ENCODE measurements at places on chromosomes 3 and 15.
A peak's percentile ranks its signal among the peaks of the same experiment; 100 is the strongest.

DNA sequence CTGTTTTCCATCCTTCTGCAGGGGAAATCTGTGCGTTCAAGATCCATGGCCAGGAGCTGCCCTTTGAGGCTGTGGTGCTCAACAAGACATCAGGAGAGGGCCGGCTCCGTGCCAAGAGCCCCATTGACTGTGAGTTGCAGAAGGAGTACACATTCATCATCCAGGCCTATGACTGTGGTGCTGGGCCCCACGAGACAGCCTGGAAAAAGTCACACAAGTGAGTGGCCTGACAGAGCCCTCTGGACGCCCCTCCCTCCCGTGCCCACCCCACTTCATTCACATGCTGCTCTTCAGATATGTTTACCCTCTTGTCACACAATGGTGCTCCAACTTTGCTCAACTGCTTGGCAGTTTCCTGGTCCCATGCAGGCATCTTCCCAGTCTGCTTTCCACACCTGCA lies 274.3 kb upstream of the TRIM42 start:
- no peak for DNase-seq

DNA sequence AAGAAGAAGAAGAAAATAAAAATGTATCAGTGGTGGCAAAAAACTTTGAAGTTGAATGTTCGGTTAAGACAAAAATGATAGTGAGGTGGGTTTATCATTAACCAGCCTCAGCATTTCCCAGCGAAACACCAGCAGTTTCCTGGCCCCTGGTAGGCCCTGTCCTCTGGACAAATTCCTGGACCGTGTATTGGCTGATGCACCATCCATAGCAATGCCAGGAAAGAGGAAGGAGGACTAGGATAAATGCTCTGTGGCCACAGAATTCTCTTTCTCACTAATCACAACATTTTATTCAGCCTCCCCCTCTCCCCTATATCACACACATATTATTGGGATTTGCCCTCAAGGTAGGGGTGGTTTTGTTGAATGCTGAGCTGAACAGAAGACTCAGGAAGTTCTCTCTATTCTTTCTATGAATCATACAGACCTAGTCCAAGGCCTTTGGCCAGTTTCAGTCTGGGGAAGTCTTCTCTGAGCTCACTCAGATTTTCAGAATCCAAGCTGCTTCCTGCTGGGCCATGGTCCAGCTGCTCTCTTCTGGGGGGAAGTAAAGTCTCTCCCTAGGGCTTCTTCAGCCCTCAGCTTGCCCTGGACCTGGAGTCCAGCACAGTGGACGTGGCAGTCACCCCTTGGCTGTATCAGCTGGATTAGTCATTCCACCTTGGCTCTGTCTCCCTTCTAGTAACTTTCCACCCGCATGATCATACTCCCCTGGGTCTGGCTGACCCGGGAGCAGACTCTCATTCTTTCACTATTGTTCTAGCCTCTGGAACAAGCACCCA lies 27.6 kb downstream of the SLC28A1 start:
- DNase-seq = peak; percentile 98

DNA sequence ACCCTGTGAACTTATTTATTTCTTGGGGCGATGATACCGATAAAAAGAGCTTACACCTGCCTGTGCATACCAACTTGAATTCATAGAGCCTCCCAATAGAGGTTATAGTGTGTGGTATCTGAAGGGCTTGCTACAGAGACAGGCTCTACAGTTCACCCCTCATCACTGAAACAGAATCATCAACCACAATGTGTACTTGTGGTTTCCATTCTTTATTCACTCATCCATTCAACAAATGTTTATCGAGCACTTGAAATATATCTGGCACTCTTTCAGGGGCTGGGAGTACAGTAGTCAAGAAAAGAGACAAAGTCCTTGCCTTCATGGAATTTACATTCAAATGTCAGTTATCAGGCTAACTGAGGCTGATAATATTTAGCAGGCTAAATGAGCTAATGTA lies 134.4 kb upstream of the SKOR1 start:
- DNase-seq = peak; percentile 88

DNA sequence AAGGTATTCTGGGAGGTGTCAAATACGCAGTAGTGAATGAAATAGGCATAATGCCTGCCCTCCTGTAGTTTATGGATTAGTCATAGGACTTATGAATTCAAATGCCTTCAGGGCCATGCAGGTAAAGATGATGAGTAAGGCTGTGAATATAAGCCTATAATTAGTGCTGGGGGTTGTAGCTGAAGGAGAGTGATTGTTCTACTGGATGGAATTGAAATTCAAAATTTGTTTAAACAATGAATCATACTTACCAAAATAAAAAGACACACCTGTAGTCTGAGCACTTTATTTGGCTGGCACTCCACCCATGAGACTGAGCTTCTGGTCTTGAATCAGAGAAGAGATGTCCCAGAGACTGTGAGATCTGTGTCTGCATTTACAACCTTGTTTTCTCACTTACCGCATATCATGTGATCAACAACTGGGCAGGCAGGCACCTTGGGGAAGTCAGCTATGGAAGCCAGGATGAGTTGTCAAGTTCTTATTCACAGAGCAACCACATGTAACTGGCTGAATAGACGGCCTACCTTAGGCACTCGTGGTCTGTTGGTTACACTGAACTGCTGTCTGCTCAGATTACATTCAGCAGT lies 291.8 kb downstream of the NAALADL2 start:
- DNase-seq = peak; percentile 2

- DNase-seq = peak; percentile 51
These were observed 2.4 kb downstream of the MB21D2 start for GRCh38 chr3:192915304-192915703.

DNA sequence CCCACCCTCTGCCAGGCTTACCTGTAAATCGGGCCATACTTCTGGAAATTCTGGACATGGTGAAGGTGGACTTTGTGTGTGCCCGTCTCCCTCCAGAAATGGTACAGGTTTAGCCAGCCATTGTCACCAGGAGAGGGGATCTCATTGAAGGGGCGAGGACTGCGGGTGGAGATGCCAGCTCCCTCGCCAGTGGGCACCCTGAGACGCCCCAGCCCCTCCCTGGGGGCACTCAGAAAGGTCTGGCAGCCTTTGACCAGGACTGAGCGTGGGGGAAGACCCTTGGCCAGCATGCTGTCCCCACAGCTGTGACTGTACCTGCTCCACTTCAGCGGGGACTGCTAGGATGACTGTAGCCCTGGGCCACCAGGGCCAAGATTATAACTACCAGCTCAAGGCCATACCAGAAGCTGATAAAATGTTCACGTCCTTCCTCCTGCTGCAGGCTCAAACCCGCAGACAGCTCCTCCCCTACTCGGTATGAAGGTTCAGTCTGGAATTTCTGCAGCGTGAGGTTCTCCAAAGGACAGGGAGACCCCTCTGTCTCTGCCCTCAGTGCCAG lies at the start of gene CYP11A1:
Gene CYP11A1 (minus strand): TSS at position 351 of the 559 bp plus-strand sequence. CDS start 61 bp downstream, at position 290.
- peak; percentile 50 for DNase-seq

All from amniotic epithelial cell (primary cell).